ENCODE measurements at places on chromosomes 16 and 17.

DNA sequence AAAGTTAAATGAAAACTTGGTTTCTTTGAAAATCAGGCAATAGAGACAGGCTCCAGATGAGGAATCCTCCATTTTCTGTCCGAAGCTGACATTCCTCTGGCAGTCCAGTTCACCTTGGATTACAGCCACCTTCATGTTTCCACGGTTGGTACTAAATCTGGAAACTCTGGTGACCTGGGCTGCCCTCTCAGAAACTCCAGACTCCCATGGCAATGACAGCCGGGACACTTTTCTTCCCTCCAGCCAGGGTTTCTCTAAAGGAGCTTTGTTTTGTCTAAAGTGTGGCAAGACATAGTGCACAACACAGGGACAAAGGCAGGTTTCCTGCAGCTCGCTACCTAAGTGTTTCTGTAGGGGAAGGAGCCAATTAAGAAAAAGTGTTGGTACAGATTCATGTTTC, 36.0 kb downstream of the CLUAP1 start:
- no peak for DNase-seq

DNA sequence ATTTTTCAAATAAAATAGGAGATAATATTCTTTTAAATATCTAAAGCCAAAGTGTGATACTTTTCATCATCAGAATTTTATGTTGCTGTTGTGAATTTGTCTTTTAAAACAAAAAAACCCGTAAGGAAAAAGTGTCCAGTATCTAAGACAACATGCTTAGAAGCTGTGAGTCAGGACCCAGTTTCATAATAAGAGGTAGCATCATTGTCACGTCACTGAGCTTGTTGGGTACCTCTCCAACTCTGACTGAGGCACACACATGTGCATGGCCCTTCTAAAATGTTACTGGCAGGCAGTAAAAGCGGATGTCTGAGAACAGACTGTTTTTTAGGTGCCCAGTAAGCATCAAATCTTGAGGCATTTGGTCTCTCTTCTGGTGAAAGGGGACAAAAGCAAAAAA, 2.5 kb downstream of the CIAPIN1 start:
- no peak for DNase-seq

DNA sequence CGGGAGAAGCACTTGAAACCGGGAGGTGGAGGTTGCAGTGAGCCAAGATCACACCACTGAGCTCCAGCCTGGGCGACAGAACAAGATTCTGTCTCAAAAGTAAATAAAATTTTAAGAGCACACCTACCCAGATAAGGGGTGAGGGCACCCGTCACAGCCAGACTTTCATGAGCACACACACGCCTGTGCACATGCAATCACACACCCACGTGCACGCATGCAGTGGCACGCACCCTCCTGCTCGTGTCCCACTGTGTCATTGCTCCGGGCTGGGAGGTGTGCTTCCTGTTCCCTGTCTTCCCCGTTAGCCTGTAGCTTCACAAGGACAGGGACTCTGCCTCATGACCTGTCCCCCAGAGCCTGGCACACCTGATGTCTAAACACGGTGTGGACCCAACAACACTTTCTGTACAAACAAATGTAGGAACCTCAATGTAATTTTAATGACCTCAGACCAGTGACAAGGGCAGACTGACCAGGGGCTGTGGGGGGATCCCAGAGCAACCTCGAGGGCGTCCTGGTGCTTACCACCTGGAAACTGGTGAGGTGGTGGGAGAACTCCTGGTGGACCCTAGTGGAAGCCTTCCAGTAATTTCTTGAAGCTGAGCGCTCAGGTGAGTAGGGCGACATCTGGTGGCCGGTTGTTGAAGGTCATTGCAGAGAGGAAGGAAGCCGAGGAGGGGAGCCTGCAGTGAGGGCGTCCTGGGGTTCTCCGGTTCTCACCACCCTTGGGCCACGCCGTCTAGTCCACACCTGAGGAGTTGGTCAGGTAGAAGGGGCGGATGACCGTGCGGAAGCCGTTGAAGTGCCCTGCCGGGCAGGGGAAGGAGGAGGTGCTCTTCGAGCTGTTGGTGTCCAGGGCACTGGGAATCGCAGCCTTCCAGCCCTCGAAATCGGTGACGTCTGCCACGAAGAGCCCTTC, 8.6 kb downstream of the LGALS3BP start:
- peak; percentile 83 for DNase-seq

- no peak for DNase-seq
Observed at GRCh38 chr16:26729951-26730541, 336.7 kb upstream of the C16orf82 start.

DNA sequence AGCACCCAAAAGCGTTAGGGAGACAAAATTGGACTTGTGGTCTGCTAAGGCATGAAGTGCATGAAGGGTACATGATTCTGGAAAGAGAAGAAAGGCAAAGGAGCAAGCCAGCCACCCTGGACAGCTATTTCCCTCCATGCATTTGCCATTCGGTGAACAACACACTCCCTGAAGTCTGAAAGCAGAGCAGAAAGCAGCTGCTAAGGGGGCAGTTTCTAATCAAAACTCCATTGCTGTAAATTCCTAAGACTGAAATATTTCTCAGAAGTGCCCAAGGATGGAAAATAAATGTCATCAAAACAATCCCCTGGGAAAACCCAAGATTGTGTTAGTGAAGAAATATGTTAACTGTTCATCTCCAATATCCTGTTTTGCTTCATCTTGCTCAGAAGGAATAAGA, 44.3 kb downstream of the PMP22 start:
- no peak for DNase-seq

DNA sequence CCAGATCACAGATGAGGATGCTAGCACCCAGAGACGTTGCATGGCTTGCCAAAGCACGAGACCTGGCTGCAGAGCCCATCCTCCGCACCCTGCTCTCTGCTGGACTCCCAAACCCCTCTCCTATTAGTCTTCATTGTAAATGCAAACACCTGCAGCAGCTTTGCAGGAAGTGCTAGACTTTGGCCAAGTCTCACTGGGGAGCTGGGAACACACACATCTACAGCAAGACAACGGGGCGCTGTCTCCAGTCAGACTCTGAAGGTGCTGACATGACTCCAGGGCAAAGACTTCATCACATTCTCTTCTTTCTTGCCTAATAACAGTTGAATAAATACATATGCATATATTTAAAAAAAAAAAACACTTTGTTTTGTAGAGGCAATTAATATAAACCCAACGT, 43.8 kb downstream of the CYTH1 start:
- no peak for DNase-seq

GRCh38 chr16:50065241-50065623, 538 bp upstream of the HEATR3 start:
- no peak for DNase-seq

GRCh38 chr17:59800530-59800942, 92.2 kb downstream of the TUBD1 start:
- DNase-seq, result no peak

DNA sequence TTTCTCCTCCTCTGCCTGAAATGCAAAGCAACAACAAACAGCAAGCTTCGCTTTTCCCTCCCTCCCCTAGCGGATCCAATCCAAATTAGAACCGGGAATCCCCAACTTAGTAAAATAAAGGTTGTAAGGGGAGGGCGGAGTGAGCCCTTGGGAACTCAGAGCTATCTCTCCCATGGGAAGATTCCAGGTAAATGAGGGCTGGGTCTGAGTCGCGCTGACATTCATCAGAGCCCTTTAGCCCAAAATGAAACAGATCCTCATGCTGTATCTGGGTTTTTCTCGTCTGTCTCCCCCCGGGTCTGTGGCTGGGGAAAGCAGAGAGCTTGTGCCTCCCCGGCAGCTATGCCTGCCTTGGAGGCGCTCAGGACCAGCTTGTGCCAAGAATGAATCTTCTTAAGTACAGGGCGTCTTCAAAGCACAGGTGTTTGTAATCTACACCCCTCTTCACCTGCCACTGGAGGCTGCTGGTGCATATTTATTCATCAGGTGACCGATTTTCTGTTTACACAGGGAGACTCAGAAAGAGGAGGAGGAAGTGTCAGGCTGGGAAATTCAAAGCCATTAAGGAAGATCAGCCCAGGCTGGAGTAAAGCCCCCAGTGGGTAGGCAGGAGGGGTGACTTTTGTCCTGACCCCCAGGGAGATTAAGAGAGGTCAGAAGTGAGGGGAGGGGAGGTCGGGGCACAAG, 55.0 kb upstream of the GSE1 start:
- DNase-seq, result no peak

DNA sequence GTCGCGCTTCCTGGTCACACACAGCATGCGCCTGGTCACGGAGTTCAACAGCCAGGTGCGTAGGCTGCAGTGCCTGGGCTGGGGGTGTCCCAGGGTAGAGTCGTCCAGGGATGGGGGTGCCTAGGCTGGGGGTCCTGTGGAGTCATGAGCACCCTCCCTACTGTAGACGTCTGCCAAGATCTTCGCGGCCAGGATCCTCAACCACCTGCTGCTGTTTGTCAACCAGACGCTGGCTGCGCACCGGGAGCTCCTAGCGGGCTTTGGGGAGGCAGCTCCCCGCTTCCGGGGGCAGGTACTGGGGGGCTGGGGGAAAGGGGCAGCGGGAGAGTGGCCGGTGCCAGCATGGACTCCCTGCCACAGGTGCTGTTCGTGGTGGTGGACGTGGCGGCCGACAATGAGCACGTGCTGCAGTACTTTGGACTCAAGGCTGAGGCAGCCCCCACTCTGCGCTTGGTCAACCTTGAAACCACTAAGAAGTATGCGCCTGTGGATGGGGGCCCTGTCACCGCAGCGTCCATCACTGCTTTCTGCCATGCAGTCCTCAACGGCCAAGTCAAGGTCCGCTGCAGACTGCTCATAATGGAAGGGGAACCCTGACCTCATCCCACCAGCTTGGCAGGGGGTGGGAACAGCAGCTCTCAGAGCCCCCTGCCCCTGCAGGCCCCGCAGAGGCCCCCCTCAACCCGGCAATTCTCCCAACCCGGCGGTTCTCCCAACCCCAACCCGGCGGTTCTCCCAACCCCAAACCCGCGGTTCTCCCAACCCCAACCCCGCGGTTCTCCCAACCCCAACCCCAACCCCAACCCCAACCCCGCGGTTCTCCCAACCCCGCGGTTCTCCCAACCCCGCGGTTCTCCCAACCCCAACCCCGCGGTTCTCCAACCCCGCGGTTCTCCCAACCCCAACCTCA, 2.4 kb downstream of the PDIA2 start:
- no peak for DNase-seq

GRCh38 chr17:13480877-13481276, 120.9 kb downstream of the HS3ST3A1 start:
- DNase-seq, result no peak

DNA sequence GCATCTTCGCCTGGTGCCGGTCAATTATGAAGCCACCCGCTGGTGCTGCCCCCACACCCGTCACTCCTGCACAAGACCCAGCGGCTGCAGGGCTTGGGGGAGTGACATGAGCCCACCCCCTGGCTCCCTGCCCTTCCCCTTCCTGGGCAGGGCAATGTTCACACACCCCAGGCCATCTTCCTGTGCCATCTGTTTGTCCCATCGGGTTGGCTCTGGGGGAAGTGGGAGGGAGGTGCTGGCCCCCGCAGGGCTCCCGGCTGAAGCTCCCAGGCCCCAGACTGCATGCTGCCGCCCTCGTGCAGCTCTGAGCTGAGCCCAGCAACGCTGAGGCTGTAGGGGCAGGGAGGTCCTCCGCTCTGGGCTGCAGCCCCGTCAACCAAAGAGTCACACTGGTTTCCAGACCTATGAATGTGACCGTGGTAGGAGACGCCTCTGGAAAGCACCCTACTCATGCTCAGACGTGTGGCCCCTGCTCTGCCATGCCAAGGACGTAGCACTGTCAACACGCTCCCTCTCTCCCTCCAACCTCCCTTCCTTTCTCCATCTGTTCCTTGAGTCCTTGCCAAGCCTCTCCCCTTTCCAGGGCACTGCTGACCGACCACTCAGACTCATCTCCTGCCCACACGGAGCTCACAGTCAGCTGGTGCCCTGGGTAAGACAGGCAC, 140.4 kb downstream of the ENGASE start:
- DNase-seq, result no peak

- no peak for DNase-seq
Observed at GRCh38 chr17:42034059-42034458, 14.2 kb downstream of the NKIRAS2 start.

GRCh38 chr16:8194794-8195193, 395.5 kb downstream of the TMEM114 start:
- no peak for DNase-seq

DNA sequence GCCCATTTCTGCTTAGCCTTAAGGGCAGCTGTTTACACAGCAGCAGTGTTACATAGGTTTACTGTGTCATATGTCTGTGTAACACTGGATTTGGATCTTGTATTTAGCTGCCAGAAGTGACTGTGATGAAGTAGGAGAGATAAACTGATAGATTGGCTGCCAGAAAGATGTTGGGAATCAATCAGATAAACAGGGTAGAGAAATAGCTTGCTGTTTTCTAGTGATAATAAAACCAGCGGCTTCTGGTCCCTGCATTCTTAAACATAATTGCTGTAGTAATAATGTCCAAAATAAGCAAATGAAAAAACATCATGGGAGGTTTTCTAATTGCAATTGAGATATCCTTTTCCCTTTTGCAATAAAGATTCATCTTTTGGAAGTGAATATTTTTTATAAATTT, 68.7 kb downstream of the AATF start:
- DNase-seq, result no peak

- no peak for DNase-seq
Observed at GRCh38 chr16:54335230-54335629, 48.6 kb upstream of the IRX3 start.

DNA sequence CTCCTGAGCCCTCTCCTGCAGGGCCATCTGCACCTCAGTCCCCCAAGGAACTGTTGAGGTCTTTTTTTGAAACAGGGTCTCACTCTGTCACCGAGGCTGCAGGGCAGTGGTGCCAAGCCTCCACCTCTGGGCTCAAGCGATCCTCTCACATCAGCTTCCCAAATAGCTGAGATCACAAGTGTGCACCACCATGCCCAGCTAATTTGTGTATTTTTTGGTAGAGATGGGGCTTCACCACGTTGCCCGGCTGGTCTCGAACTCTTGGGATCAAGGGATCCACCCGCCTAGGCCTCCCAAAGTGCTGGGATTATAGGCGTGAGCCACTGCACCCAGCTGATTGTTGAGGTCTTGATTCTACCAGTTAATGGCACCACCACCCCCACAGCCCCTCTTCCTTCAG, 27.9 kb upstream of the ENDOV start:
- DNase-seq, result no peak

- no peak for DNase-seq
Observed at GRCh38 chr17:30519707-30520106, 42.5 kb downstream of the GOSR1 start.

- no peak for DNase-seq
Observed at GRCh38 chr17:68294196-68294555, 2.9 kb downstream of the ARSG start.

- no peak for DNase-seq
Observed at GRCh38 chr17:44892250-44892649, 7.0 kb downstream of the EFTUD2 start.

DNA sequence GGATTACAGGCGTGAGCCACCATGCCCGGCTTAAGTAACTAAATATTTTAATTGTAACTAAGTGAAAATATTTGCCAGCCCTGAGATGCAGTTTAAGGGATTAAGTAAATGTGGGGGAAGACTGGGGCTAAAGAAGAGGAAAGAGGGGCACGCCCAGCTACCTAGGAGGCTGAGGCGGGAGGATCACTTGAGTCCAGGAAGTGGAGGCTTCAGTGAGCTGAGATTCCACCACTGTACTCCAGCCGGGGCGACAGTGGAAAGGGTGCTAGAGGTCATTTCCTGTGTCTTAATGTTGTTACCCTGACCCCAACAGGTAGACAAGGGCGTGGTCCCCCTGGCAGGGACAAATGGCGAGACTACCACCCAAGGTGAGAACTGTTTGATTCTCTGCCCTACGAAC, 2.8 kb downstream of the ALDOA start:
- no peak for DNase-seq

- no peak for DNase-seq
Observed at GRCh38 chr17:68737761-68738443, 136.7 kb upstream of the FAM20A start.

Measured in activated gamma-delta T cell treated with Interleukin-2 at 50 U/mL for 16 hours (primary cell).